Left renal pelvis (tissue), 4 donors: ENCODE measurements at places on chromosomes 12 and 14.
A peak's percentile ranks its signal among the peaks of the same experiment; 100 is the strongest.

DNA sequence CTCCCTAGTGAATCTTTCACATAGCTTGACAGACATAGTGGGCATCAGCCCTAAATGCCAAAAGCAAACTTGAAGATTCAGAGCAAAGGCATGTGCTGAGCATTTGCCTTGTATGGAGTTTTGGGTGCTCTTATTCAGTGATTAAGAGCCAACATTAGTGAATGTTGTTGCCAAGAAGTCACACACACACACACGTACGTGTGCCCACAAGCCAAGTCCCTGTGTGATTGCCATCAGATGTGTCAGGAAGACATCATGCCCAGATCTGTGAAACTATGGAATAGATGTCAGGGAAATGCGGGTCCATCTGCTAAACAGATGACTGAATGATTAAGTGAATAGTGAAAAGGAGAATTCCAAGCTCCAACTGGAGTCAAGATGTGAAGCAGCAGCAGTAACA, 149.0 kb downstream of the AKAP6 start:
- no peak for DNase-seq

- no peak for DNase-seq
Measured at GRCh38 chr14:24284501-24285035, 13.2 kb upstream of the RABGGTA start.

DNA sequence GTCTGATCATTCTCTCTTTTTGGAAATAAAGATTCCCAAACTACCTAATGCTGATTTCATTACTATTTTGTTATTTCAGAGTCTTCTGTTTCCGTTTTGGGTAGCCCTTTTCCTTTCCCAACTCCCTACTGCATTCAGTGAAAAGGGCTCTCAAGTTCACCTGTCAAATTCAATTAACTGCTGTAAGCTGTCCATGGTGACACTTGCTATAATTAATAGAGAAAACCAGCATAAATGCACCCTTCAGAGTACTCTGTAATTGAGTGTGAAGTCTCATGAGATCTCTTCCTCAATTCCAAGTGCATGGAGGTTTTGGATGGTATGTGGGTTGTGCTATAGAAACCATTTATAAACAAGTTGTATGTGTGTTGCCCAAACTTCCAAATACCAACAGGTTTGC, 187.2 kb downstream of the RPL10L start:
- no peak for DNase-seq

DNA sequence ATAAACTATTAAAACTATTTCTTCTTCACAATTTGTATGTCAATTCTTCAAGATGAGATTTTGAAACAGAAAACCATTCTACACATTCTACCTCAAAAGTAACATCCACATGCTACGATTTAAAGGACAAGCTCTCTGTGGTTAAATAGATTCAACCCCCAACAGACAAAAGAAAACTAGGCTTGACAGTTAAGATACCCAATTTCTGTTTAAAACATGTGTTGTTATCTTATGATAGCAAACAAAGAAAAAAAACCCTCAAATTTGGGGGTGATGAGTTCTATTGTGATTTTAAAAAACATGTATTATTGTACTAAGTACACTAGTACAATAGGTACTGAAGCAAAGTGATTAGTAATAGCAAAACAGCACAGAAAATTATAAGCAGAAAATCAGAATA, 33.8 kb downstream of the ATF7 start:
- DNase-seq = no peak

DNA sequence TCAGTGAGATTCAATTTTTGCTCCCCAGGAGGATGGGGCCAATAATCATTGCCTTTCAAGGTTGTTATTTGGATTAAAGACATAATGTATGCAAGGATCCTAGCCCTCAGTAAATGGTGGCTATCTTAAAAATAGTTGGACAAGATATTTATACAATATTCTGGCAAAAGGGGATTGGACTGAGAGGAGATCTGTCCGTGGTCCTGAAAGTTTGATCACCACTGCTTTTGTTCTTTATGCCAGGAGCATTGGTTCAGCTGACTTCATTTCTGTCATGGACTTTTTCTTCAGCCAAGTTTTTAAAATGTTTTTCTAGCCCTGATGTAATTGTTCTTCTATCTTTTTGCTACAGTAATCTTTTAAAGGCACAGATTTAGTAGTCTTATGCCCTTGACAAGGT, 70.2 kb upstream of the TCL1A start:
- peak; percentile 43 for DNase-seq

GRCh38 chr14:100440758-100441203, 117.6 kb downstream of the SLC25A47 start:
- no peak for DNase-seq

- DNase-seq = no peak
Measured at GRCh38 chr12:106625976-106626375, 43.2 kb downstream of the RFX4 start.

GRCh38 chr14:89420502-89420901, 3.5 kb upstream of the FOXN3 start:
- no peak for DNase-seq

GRCh38 chr14:88008039-88008742, 3.3 kb downstream of the GPR65 start:
- DNase-seq = no peak

DNA sequence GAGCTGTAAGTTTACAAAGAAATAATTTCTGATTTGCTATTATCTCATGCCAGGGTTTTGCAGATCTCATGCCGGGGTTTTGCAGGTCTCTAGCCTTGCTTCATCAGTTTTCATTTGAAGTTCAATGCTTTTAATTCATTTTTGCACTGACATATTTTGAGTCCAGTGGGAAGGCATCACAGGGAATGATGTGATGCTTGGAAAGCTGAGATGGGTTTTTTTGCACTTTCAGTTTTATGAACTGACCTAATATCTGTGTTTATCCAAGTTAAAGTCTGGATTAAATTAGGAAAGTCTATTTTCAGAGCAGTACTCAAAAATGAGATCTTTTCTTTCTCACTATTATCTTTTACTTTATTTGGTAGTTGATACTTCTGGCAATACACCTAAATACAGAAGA, 23.6 kb upstream of the REP15 start:
- no peak for DNase-seq

GRCh38 chr12:76101739-76102385, 17.4 kb upstream of the NAP1L1 start:
- DNase-seq = no peak

- DNase-seq = no peak
Measured at GRCh38 chr12:3204143-3204542, 127.0 kb downstream of the TSPAN9 start.

- no peak for DNase-seq
Measured at GRCh38 chr12:74066476-74066875, 471.2 kb upstream of the ATXN7L3B start.

DNA sequence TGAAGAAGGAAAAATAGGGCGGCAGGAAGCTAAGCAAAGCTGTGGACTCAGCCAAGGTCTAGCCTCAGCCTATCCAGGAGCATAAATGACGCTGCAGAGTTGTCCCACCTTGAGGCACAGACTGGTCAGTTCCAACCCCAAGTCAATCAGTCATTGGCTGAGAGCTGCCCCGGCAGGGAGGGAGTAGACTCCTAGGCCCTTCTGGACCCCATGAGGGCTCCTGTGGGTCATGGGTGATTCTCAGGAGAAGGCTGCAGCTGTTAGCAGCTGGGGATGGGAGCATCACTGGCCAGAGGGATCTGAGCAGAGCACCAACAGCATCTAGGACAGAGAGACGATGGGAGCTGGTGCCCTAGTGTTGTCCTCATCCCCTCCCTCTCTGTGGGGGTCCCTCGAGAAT, 51.8 kb upstream of the ESRRB start:
- DNase-seq = no peak

DNA sequence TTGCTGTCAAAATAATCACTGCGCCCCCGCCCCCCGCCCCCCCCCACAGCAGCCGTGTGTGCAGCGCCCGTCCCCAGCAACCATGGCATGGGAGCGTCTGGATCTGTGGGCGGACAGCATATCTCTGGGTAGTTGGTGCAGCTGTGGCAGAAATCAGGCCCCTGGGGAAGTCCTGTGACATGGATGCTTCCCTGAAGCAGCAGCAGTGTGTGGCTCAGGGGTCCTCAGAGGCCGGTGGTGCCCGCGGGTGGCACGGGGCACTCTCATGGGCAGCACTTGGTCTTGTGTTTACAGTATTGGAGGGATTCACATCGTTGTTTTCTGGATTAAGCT, 19.2 kb downstream of the XRCC3 start:
- DNase-seq = no peak
